ENCODE measurements at places on chromosomes 7 and 10.

DNA sequence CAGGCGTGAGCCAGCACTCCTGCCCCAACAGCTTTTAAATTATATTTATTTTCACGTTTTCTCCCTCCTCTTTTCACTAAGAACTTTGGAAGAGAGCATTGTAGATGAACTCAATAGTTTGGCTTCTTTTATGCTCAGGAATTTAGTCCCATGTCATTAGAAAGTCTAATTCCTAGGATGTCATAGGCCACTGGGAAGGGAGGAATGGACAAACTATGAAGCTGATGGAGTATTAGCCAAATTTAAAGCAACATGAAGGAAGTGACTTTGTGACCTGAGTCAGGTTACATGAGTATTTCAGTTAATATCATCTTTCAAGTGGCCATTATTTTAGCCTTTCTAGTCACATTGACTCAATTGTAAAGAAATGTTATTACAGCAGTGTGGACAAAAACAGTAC, 18.0 kb upstream of the OPN4 start:
- DNase-seq: no peak

- no peak for DNase-seq
Observed at GRCh38 chr10:123245264-123245663, 91.1 kb downstream of the BUB3 start.

DNA sequence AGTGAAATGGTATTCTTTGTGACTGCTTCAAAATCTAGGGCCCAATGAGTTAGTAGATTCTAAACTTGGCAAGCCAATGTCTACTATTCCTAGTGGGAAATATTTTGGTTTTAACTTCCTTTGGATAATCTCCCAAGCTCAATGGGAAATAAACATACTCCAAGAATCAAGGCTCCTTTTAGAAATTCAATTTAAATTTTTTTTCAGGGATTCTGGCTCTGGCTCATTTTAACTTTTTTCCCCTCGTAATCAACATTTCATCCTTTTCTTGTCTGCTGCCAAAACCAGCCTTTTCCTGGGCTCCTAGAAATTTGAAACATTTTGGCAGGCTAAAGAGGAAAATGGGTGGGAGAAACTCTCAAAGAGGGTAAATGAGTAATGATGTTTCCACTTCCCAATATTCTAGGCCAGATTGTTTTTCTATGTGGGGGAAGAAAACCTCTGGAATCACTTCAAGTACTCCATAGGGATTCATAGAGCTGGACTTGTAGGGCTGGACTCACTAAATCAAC, 85.6 kb upstream of the AGR3 start:
- DNase-seq: no peak

- DNase-seq: no peak
Observed at GRCh38 chr10:107813451-107814162, 649.1 kb upstream of the SORCS1 start.

DNA sequence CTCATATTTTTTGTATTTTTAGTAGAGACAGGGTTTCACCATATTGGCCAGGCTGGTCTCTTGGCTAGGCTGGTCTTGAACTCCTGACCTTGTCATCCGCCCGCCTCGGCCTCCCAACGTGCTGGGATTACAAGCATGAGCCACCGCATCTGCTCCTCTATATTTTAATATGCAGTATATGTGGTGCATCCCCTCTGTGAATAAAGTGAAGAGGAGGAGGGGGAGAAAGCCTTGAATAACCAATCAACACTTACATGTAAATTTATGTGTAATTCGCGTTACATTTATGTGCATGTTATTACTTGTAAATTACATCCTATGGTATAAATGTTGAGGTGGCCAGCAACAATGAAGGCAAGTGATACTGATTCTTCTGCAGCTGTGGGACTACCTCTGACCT, 309.9 kb downstream of the CCDC3 start:
- no peak for DNase-seq

- DNase-seq: no peak
Observed at GRCh38 chr10:22803261-22803885, 89.0 kb upstream of the PIP4K2A start.

- DNase-seq: no peak
Observed at GRCh38 chr7:107879400-107880035, 11.5 kb upstream of the DLD start.

DNA sequence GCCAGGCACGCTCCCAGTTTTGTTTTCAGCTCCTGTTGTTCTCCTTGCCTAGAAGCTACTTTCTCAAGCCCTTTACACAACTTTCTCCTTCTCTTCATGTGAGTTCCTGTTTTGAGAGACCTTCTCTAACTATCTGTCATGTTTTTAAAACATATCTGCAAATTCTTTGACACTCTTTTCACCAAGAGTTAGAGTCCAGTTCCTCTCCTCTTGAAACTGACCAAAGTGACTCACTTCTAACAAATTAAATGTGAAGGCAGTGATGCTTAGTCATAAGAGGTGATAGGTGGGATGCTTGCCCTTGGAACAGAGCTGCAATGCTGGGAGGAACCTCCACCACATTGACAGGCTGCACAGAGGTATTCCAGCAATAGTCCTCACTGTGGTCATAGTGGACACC, 25.3 kb downstream of the ZSCAN25 start:
- no peak for DNase-seq

Data from activated CD4-positive, CD25-positive, alpha-beta regulatory T cell (primary cell).